Activated CD8-positive, alpha-beta memory T cell treated with anti-CD3 and anti-CD28 coated beads for 4 hours (primary cell): ENCODE measurements at places on chromosomes 12 and 14.
A peak's percentile ranks its signal among the peaks of the same experiment; 100 is the strongest.

GRCh38 chr12:69115099-69115498 lies 124.3 kb upstream of the CPSF6 start:
- DNase-seq, result no peak

DNA sequence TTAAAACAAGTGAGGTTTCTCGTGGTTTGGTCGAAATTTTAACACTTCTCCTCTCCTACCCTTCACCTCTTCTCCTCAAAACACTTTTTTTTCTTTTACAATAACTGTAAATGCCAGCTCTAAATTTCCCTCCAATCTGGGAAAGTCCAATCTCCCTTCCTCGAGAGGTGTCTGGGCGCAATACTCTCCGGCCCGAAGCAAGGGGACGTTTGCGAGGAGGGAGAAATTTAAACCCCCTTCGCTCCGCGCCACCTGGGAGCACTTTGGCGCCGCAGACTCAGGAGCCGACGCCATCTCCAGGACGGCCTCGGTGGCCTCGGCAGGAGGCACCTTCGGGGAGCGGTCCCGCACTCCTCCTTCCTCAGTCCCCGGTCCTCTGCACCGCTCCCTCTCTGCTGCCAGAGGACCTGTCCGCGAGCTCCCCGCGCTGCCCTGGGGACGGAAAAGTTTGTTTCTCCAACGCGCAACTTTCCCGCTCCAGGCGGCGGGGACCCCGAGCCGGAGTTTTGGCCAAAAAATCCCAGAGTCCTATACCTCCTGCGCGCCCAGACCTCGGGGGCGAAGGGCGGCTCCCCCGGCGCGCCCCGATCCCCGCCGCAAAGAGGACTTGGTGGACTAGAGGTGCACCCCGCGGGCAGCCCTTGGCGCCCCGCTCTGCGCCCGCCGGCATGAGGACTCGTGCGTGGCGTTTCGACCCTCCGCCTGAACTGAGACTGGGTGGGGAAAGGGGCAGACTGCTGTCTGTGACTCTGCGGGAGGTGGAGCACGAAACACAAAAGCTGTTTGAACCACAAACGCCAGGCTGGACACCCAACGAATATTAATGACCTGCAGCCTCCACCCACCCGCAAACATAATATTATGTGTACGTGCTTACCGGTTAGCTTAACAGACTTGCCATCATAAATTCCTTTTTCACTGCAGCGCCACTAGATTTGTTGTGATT lies 95.2 kb upstream of the HMGA2 start:
- DNase-seq, result no peak

- no peak for DNase-seq
Observed at GRCh38 chr12:52636592-52637258, 15.3 kb downstream of the KRT2 start.

DNA sequence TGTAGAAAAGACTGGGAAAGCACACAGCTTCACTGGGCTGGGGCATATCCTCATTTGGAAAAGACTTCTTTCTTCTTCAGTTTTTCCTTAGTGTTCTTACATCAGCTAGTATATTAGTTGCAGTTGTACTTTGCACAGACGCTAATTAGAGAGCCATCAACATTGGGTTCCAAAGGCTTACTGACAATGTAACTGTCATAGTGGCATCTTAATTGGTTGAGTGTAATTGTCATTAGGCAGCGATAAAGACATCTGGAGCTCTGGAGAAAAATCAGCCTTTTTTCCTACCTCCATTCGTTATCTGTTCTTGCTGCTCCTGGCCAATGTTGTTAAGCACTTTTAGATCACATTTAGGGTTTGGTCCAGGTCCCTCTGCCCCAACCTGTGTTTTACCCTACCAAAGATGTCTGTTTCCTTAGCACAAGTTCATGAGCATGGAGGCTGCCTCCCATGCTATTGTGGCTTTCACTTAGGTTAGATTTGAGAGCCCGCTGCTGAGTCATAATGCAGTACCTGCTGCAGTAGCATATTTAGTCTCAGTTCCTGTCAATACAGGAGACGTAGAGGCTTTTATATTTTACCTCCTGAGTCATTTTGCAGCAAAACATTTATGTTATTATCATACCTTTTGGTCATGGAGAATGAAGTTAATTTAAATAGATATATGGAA lies 49.2 kb downstream of the FBXW8 start:
- DNase-seq, result no peak

- no peak for DNase-seq
Observed at GRCh38 chr14:75549169-75549568, 26.9 kb downstream of the BATF start.

- DNase-seq, result no peak
Observed at GRCh38 chr14:88729159-88729558, 63.6 kb downstream of the EML5 start.

- no peak for DNase-seq
Observed at GRCh38 chr14:89702073-89702875, 252.3 kb downstream of the EFCAB11 start.

- DNase-seq, result no peak
Observed at GRCh38 chr12:69003991-69004390, 71.0 kb upstream of the CPM start.

GRCh38 chr14:52961060-52961639 lies 10.3 kb upstream of the FERMT2 start:
- peak; percentile 15 for DNase-seq

DNA sequence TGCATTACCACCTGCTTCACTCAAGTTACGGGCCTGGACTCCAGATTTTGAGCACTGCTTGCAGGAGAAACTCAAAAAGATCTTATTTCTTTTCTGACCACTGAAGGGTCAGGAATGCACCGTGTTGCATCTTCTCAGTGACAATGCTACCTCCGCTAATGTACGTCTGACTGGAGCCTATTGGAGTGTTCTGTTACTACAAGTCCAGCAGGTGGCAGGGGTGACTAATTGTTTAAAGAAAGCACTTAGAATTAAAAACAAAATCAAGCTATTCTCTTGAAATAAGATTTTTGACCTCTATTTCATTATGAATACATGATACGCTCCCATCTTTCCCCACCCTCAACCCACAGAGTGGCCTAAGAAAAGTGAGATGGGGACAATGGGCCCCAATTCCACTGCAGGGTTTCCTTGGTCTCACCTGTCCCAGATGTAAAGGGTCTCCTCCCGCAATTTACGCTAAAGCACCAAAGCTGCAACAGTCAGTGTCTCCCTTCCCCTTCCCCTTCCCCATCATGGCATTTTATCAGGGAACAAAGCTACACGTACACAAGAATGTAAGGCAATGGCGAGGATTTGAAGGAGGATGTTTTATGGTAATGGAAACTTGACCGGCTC lies 2.2 kb downstream of the TBPL2 start:
- DNase-seq, result no peak

DNA sequence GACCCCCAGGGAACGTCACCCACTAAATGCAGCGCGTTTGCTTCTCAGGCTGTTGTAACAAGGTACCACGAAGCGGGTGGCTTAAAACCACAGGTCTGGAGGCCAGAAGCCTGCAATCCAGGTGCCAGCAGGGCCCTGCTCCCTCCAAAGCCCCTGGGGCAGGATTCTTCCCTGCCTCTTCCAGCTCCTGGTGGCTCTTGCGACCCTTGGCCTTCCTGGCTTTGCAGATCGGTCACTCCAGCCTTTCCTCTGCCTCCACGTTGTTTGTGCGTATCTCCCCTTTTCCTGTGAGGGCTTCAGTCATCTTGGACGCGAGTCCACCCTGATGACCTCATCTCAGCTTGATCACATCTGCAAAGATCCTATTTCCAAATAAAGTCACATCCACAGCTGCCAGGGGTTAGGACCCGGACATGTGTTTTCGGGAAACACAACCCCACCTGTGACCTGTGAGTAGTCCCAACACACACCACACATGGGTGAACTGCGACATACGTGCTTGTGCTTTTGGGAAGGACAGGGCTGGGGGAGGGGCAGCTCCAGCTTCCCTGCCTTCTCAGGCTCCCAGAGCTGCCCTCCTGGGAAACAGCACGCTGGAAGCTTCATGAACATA lies 114.5 kb upstream of the NCOR2 start:
- DNase-seq, result no peak

DNA sequence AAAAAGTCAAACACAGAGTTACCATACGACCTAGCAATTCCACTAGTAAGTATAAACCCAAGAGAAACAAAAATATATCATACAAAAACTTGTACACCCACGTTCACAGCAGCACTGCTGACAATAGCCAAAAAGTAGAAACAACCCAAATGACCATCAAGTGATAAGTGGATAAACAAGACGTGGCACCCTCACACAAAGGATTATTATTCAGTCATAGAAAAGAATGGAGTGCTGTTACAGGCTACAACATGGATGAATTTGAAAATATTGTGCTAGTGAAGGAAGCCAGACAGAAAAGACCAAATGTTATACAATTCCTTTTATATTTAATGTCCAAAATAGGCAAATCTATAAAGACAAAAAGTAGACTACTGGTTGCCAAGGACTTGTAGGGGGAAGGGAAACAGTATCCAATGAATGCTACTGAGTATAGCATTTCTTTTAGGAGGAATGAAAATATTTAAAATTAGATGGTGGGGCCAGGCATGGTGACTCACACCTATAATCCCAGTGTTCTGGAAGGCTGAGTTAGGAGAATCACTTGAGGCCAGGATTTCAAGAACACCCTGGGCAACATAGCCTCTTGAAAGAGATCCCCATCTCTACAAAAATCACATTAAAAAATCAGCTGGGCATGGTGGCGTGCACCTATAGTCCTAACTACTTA lies 41.9 kb downstream of the SPTLC2 start:
- no peak for DNase-seq

DNA sequence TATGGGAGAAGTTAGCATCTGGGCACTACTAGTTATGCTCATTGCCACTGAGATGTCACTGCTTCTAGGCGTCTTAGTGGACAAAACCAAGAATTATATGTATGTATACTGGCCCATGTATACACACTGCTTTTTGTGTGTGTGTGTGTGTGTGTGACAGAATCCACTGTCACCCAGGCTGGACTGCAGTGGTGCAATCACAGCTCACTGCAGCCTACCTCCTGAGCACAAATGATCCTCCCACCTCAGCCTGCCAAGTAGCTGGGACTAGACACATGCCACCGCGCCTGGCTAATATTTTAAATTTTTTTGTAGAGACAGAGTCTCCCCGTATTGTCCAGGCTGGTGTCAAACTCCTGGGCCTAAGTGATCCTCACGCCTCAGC lies 25.2 kb downstream of the LIMA1 start:
- no peak for DNase-seq

DNA sequence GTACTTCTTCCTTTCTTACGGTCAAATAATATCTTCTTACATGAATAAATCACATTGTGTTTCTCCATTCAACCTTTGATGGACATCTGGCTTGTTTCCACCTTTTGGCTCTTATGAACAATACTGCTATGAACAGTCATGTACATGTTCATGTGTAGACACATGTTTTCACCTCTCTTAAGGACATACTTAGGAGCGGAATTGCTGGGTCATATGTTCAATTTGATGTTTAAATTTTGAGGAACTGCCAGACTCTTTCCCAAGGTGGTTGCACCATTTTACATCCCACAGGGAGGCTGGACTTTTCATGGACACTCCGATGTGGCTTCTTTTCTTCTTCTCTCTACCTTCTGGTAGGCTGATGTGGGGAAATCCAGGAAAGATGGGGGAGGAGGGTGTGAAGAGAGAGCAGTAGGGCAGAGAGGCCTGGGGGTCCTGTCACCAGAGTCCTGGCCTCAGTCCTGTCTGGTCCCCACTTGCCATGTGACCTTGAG lies 16.8 kb downstream of the LGMN start:
- DNase-seq, result no peak

DNA sequence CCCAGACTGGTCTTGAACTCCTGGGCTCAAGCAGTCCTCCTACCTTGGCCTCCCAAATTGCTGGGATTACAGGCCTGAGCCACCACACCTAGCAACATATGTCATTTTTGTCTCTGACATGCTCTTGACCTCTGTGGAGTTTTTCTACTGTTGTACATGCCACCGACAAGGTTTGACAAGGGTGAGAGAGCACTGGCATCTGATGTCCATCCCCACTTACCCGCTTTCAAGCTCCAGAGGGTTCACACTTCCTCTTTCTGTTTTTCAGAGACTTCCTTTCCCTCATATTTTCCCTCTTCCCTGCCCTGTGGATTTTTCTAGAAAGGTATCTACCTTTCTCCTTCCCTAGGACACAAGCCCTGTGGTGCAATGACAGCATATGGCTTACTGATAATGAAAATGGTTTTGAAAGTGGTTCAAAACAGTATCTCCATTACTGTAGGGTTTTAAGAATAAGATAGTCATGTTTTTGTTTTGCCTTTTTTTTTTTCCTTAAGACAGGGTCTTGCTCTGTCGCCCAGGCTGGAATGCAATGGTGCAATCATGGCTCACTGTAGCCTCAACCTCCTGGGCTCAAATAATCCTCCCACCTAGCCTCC lies 27.7 kb upstream of the PLEKHG3 start:
- no peak for DNase-seq

GRCh38 chr12:53677800-53678148 lies 1.9 kb upstream of the ATP5MC2 start:
- no peak for DNase-seq

DNA sequence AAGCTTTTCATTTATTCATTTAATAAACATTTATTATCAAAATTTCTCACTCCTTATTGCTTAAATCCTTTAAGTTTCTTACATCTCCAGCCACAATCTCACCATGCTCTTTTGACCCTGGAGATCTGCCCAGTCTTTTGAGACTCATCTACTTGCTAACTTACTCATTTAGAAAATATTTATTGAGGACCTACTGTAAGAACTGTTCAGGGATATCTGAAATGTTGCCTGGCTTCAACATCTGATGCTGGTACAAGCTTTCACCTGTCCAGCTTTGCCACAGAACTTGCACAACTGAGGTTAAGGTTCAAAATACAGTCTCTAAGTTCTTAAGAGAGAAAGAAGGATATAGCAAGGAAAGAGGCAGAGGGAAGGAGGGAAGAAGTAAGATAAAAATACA lies 17.5 kb upstream of the GXYLT1 start:
- no peak for DNase-seq

DNA sequence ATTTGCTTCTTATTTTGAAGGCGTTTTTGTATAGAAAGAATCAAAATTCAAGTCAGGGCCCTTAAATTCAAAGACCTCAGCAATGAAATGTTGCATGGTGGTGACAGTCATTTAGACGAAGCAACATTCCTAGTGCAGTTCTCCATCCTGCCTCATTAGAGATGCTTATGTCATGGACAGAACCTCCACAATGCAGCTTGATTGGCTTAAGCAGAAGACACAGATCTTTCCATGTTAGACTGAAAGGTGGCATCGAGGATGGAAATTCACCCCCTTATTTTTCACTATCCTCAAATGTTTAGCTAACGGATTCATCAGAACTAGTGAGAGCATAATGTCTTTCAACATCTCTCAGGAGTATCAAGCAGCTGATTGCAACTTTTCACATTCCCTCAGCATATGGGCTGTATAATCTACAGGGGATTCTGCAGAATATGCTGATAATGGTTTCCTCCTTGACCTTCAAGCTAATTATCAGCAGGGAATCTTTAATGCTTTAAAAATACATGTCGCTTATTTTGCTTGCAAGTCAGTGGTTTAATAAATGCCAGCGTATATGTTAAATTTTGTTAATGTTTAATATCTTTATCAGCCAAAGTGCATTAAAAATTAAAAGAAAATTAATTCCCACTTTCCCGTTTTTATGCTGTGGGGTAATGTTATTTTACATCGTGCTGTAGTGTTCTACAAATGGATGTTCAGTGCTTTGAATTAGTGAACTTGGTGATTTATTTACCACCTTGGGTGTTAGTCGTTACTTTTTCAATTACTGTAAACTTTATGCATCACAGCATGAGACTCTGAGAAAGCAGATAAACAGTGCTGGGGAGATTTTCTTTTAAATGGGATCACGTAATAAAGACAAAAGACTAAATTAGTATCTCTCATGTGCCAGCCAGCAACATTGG lies 12.8 kb upstream of the NRDE2 start:
- no peak for DNase-seq
